T-cell (primary cell): ENCODE measurements at places on chromosomes 2 and 18.

- H3K36me3 ChIP-seq = no peaks in the 10 kb centered on the region
- H3K27ac ChIP-seq = no peak overlapping the region
- no peak for DNase-seq
- H3K4me3 ChIP-seq = no peak overlapping the region
- no peaks in the 10 kb centered on the region for H3K27me3 ChIP-seq
Observed at GRCh38 chr2:128306081-128306930, 12.4 kb downstream of the HS6ST1 start.

GRCh38 chr2:85886590-85886989 is 2.2 kb downstream of the ST3GAL5 start:
- H3K4me1 ChIP-seq = peaks cover 54% of the 10 kb centered on the region
- no peaks in the 10 kb centered on the region for H3K27me3 ChIP-seq
- no peak overlapping the region for H3K4me3 ChIP-seq
- peaks cover 3% of the 10 kb centered on the region for H3K36me3 ChIP-seq

GRCh38 chr18:31500051-31500688 is 2.2 kb downstream of the DSG2 start:
- peaks cover 2% of the 10 kb centered on the region for H3K27me3 ChIP-seq
- no peak for DNase-seq
- no peaks in the 10 kb centered on the region for H3K36me3 ChIP-seq
- H3K4me1 ChIP-seq = peaks cover 9% of the 10 kb centered on the region
- no peak overlapping the region for H3K4me3 ChIP-seq

GRCh38 chr2:134934641-134935040 is 16.0 kb downstream of the CCNT2 start:
- H3K4me1 ChIP-seq = peaks cover 13% of the 10 kb centered on the region
- H3K4me3 ChIP-seq = no peak overlapping the region
- peaks cover 2% of the 10 kb centered on the region for H3K36me3 ChIP-seq
- no peak for DNase-seq

- peak overlapping the region; percentile 87 for H3K4me3 ChIP-seq
- DNase-seq = peak; percentile 17
- H3K27me3 ChIP-seq = no peaks in the 10 kb centered on the region
Observed at GRCh38 chr2:70994009-70994698, 519 bp downstream of the TEX261 start.

GRCh38 chr2:65057391-65058052 is 1.3 kb downstream of the CEP68 start:
- H3K4me3 ChIP-seq = peak overlapping the region; percentile 86
- peak; percentile 51 for DNase-seq
- no peaks in the 10 kb centered on the region for H3K36me3 ChIP-seq
- peak overlapping the region; percentile 63 for H3K27ac ChIP-seq
- H3K27me3 ChIP-seq = no peaks in the 10 kb centered on the region

DNA sequence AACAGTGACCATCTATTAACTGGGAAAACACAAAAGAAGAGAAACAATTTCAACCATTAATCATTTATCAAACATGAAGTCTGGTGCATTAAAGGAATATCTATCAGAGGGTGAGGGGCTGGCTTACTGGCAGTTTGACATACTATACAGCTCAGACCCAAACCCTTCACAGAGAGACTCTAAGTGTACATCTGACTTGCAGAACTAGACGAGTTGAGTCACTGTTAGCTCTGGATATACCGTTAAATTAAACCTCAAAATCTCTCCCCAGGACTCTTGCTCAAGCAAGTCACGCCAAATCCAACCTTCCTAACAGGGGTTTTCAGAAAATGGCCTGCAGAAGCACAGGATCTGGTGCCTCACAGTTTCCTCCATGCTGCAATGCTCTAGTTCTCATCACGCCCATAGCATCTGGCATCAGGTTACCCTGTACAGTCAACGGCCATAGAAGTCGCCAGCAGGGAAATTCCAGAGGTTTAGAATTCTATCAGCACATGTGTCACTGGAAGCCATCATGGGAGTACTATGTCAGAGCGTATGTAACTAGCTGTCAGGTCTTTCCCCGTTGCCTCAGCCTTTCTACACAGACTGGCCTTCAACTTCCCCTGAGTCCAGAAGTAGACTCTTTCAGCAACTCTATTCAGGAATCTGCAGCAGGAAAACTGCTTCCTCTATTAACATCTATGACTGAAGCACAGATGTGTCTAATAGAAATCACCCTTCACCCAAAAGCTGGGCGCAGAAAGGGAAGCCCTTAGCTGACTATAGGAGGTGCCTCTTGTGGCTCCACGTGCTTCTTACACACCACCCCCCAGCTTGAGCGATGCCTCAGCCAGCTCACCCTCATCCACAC is 9.3 kb downstream of the TGOLN2 start:
- no peaks in the 10 kb centered on the region for H3K27me3 ChIP-seq
- peak overlapping the region; percentile 36 for H3K27ac ChIP-seq
- H3K4me3 ChIP-seq = no peak overlapping the region
- peaks cover 48% of the 10 kb centered on the region for H3K4me1 ChIP-seq

- no peak for DNase-seq
- no peak overlapping the region for H3K4me3 ChIP-seq
- no peaks in the 10 kb centered on the region for H3K27me3 ChIP-seq
- no peak overlapping the region for H3K27ac ChIP-seq
Observed at GRCh38 chr18:63997606-63998005, 27.7 kb downstream of the SERPINB8 start.

DNA sequence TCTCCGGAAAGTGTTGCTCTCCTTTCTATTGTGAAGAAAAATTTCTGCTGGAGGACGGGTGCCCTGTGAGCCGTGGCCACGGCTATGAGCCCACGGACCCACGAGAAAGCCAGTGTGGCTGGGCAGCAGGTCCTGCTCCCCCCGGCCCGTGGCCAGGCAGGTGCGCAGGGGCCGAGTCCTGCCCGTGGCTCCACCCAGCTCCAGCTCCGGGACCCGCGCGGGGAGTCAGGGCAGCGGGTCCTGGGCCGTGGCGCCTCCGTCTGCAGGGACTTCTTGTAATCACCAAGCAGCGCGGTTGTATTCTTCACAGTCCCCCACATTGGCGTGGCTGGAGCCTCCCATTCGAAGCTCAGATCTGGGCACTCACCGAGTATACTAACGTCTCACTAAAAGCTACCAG is 43.0 kb downstream of the SALL3 start:
- H3K27me3 ChIP-seq = peaks cover 44% of the 10 kb centered on the region
- no peak overlapping the region for H3K4me3 ChIP-seq
- H3K36me3 ChIP-seq = no peaks in the 10 kb centered on the region
- no peaks in the 10 kb centered on the region for H3K4me1 ChIP-seq
- no peak for DNase-seq
- no peak overlapping the region for H3K27ac ChIP-seq

DNA sequence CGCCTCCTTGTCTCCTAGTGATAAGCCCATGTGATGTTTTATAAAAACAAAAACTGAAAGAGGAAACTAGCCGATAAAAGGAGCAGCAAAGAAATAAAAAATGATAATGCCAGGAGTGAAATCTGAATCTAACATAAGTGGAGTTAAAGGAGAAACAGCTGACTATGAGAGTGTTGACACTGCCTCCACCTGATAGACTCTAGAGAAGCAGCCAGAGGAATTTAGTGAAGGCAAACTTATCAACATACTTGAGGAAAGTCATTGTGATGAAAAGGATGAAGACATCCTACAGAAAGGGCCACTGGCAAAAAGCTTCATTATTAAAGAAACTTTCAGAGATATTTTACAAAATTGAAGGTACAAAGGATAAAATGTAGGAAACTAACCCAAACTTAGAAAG is 1.9 kb downstream of the M1AP start:
- H3K4me3 ChIP-seq = no peak overlapping the region
- DNase-seq = no peak
- no peaks in the 10 kb centered on the region for H3K4me1 ChIP-seq
- H3K36me3 ChIP-seq = no peaks in the 10 kb centered on the region

GRCh38 chr18:78875016-78875777 is 104.4 kb upstream of the SALL3 start:
- no peaks in the 10 kb centered on the region for H3K36me3 ChIP-seq
- no peak overlapping the region for H3K4me3 ChIP-seq
- no peak for DNase-seq
- no peak overlapping the region for H3K27ac ChIP-seq

DNA sequence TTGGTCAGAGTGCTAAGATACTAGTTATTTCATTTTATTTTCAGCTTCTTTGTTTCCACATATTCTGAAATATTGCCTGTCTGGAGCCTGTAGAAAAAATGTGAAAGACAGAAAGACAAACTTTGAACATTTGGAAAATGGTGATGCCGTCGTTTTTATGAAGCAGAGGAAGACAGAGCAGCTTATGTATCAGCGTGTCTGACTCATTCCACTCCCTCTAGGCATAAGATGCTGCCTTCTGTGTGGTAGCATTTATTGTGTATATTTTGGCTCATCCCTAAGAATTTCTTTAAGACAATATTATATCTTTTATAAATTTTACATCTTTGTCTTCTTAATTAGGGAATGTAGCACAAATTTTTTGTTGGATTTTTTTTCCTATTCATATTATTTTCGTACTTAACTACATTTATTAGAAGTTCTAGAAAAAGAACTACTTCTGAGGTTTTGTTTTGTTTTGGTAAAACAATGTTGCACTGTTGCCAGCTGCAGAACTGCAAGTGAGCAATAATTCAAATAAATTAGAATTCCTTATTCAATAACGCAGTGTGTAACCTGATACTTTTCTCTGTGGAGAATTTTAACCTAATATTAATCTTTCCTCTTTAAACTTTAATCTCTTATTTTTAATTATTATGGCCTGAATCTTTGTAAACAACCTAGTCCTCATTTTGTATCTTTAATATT is 300.4 kb downstream of the ZNF407 start:
- no peaks in the 10 kb centered on the region for H3K36me3 ChIP-seq
- H3K27ac ChIP-seq = no peak overlapping the region
- no peak for DNase-seq
- no peaks in the 10 kb centered on the region for H3K4me1 ChIP-seq

- H3K27me3 ChIP-seq = no peaks in the 10 kb centered on the region
- H3K4me3 ChIP-seq = no peak overlapping the region
- no peaks in the 10 kb centered on the region for H3K4me1 ChIP-seq
- H3K27ac ChIP-seq = no peak overlapping the region
- DNase-seq = no peak
- no peaks in the 10 kb centered on the region for H3K36me3 ChIP-seq
Observed at GRCh38 chr2:235447210-235447609, 46.6 kb upstream of the AGAP1 start.

GRCh38 chr2:105432749-105433148 is 33.9 kb upstream of the FHL2 start:
- no peak overlapping the region for H3K27ac ChIP-seq
- peaks cover 5% of the 10 kb centered on the region for H3K4me1 ChIP-seq
- no peaks in the 10 kb centered on the region for H3K36me3 ChIP-seq
- peaks cover 8% of the 10 kb centered on the region for H3K27me3 ChIP-seq
- no peak overlapping the region for H3K4me3 ChIP-seq
- no peak for DNase-seq

GRCh38 chr2:69952336-69953115 is 8.9 kb downstream of the ASPRV1 start:
- H3K4me3 ChIP-seq = no peak overlapping the region
- H3K36me3 ChIP-seq = no peaks in the 10 kb centered on the region
- H3K4me1 ChIP-seq = no peaks in the 10 kb centered on the region

- no peaks in the 10 kb centered on the region for H3K27me3 ChIP-seq
- H3K4me3 ChIP-seq = no peak overlapping the region
- H3K27ac ChIP-seq = no peak overlapping the region
- no peak for DNase-seq
Observed at GRCh38 chr2:226736382-226736781, 63.2 kb downstream of the IRS1 start.

DNA sequence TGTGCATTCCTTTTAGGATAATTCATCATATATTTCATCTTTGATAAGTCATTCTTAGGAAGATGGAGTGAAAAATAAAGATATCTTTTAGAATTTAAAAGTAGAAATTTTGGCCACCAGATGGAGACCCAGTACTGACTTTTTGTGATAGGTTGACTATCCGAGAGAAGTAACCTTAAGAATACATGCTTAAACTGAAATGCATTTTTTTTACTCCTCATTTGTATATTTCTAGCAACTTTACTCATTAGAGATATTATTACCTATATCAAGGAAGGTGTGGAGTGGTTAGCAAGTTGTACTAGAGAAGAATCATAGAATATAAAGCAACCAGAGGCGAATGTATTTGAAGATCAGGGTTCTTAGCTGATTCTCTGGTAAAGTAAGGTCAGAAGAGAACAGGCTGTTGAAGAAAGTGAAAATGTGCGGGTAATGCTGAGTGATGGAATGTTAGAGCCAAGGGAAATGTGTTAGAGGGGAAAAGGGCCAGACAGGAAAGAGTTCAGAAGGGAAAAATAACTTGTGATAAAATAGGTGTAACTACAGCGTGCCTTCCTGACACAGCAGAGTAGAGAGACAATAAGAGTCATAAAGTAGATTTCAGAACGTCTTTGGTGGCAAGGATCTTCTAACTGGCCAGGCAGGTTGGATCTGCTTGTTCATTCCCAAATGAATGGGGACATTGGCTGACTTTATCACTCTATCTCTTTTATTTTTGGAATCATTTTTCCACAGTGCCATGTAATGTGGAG is 52.3 kb downstream of the TDRD15 start:
- no peak overlapping the region for H3K27ac ChIP-seq
- no peaks in the 10 kb centered on the region for H3K4me1 ChIP-seq
- H3K4me3 ChIP-seq = no peak overlapping the region
- no peaks in the 10 kb centered on the region for H3K36me3 ChIP-seq

GRCh38 chr2:241147336-241147735 is 1.9 kb downstream of the PASK start:
- H3K36me3 ChIP-seq = peaks cover 7% of the 10 kb centered on the region
- peaks cover 9% of the 10 kb centered on the region for H3K4me1 ChIP-seq
- H3K4me3 ChIP-seq = no peak overlapping the region
- no peak for DNase-seq
- no peak overlapping the region for H3K27ac ChIP-seq

DNA sequence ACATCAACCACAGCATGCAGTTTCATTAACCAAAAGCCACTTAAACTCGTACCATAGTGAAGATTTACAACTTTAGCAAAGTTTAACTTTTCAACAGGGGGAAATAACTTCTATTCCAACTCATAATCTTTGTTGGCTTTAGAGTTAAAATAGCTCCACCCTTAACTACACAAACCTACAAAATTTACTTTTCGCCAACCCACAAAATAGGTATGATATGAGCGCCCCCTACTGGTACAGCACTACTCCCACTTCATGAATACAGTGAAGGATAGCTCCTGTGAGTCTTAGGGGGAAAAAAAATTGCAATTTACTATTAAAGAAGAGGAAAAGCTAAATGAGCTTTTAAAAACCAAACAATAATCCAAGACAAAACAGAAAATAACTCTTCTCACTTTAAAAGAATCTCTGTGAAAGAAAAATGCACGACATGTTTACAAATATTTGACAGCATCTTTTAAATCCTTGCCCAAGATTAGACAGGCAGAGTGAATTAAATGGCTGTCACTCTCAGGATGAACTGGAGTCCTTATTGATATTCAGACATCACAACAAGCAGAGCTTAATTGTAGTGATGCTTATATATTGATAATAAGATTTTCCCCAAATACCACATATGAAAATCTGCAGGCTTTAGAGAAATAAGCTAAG is 32.2 kb downstream of the TMEFF2 start:
- DNase-seq = peak; percentile 51
- no peak overlapping the region for H3K4me3 ChIP-seq
- H3K4me1 ChIP-seq = no peaks in the 10 kb centered on the region
- no peak overlapping the region for H3K27ac ChIP-seq

- no peak overlapping the region for H3K27ac ChIP-seq
- no peak for DNase-seq
- H3K36me3 ChIP-seq = peaks cover 5% of the 10 kb centered on the region
- peaks cover 25% of the 10 kb centered on the region for H3K4me1 ChIP-seq
- H3K27me3 ChIP-seq = no peaks in the 10 kb centered on the region
Observed at GRCh38 chr2:42569116-42569711, 782 bp downstream of the MTA3 start.

GRCh38 chr2:85867556-85868292 is 21.1 kb downstream of the ST3GAL5 start:
- no peak overlapping the region for H3K4me3 ChIP-seq
- no peaks in the 10 kb centered on the region for H3K4me1 ChIP-seq
- no peak for DNase-seq
- H3K27me3 ChIP-seq = no peaks in the 10 kb centered on the region
- H3K27ac ChIP-seq = no peak overlapping the region
